Activated CD8-positive, alpha-beta memory T cell treated with anti-CD3 and anti-CD28 coated beads, Interleukin-2, amount 50 U/mL, for 48 hours (primary cell): ENCODE measurements at places on chromosomes 4 and X.

DNA sequence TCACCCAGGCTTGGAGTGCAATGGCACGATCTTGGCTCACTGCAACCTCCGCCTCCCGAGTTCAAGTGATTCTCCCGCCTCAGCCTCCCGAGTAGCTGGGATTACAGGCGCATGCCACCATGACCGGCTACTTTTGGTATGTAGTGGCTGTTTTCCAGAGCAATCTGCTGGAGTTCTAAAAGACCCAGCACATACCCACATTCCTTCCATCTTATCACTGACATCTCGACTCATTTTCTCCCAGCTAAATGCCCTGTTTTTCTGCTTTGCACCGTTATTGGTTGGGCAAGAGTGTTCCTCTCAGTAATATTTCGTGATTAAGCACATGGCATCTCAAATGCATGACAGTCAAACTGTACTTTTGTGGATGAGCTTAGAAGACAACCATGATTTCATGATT lies 53.7 kb downstream of the PRKX start:
- no peak for DNase-seq

GRCh38 chrX:150268839-150269355 lies 94.2 kb upstream of the MAMLD1 start:
- DNase-seq: no peak

- no peak for DNase-seq
Observed at GRCh38 chr4:185573651-185574199, 38.4 kb upstream of the PDLIM3 start.

GRCh38 chr4:184684491-184685189 lies 35.1 kb downstream of the PRIMPOL start:
- no peak for DNase-seq

GRCh38 chrX:103864886-103865534 lies 33.0 kb upstream of the RAB9B start:
- no peak for DNase-seq

GRCh38 chrX:133229361-133229760 lies 11.2 kb upstream of the TFDP3 start:
- no peak for DNase-seq

DNA sequence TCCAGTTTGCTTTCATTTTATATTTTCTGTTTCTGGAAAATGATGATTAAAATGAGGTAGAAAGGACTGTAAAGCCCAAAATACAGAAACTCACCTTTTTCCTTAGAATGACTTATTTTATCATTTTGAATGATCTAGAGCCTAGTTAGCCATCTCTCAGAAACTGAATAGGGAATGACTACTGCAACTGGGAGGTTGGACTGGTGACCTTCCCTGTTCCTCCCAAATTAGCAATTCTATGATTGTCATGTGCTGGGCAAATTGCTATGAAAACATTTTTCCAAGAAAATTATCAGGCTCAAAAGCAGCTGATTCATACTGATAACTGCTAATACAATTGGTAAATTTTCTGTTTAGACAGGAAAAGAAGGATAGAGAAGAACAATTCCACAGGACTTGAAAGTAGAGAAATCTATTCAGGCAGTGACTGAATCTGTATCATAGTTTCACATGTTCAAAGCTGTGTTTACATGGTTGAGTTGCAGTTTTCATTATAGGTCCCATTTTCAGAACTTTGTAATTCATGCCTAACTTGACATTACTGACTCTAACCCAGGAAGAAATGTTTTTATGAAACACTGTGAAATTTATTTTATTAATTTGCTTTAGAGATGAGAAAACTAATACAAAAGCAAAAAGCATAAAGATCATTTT lies 43.4 kb upstream of the SEC24B start:
- DNase-seq: no peak
